ENCODE measurements at places on chromosomes 16 and 17. TPM values are rescaled to one million over a fixed set of nuclear protein-coding genes. Genes with fewer than 3 reads are reported as not detected.
A peak's percentile ranks its signal among the peaks of the same experiment; 100 is the strongest.

DNA sequence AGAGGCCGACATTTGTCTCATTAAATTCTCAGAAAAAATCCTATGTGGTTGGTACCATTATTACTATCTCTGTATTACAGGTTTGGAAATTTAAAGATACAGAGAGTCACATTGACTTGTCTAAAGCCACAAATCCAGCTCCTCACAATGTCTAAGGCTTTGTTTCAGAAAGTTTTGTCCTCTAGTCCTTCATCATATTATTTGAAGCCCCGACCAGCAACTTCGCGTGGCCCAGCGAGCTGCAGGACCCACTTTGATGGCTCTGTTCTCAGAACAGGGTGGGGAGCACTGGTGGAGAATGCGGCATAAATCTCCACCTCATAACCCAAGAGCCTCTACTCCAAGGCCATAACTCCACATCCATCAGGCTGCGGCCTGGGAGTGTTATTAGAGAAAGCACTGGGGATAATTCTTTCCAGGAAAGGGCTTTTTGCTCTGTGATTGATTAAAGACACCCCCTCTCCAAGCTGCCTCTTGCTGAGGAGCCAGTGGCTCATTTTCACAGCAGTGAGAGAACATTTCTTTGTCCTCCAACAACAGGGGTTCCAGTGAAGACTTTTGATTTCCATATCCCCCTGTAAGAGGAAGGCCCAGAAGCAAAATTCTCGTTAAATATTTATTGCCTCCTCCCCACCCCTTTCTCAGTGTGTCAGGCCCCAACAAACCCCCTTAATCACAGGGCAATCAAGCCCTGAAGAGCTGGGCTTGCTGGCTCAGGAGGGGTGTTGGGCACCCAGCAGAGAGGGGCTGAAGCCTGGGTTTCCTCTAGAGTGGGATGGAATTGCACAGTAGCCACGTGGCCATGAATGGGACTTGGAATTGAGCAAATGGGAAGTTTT is 113.7 kb upstream of the CDH11 start:
- no peak for DNase-seq

GRCh38 chr17:4332296-4332970 is 34.0 kb downstream of the UBE2G1 start:
- DNase-seq, result no peak

- no peak for DNase-seq
Measured at GRCh38 chr16:70151391-70151790, 22.2 kb upstream of the CLEC18C start.

GRCh38 chr17:73379826-73380225 is 68.0 kb upstream of the CDC42EP4 start:
- no peak for DNase-seq

DNA sequence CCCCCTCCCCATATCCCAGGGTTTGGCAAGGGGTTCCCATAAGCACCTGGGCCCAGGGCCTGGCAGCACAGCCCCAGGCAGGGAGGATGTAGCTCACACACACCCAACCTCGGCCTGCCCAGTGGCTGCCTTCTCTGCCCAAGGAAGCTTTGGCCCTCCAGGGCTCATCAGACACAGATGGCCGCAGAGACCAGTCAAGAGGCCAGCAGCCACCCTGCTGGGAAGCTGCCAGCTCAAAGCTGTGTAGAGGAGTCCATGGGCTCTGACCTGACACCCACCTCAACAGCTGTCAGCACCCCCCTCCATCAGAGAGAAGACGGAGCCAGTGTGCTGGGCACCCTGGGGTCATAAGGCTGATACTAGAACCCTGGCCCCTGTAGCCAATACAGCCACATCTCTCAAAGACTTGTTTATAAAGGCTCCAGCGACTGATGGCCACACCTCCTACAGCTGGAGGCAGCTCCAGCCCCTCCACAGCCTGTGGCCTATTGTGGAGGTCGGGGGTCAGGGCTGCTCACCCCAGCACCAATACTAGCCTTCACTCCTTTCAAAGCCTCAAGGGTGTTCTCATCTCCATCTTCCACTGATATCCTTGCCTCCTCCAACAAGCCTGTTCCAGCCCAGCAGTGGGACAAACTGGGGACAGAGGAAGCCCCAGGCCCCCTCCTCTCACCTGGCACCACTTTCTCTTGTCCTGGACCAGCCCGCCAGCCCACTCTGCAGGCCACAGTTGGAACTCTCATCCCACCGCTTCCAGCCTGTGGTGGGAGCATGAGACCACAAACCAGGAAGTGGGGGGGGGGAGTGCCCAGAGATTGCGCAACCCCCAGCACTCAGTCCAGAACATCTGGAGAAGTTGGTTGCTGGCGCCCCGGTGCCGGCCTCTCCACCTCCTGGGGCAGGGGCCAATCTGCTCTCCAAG is 2.2 kb upstream of the MPG start:
- DNase-seq, result peak; percentile 13

GRCh38 chr16:21083729-21084268 is 66.8 kb downstream of the DNAH3 start:
- DNase-seq, result peak; percentile 44

GRCh38 chr16:87806641-87807546 is 41.1 kb upstream of the KLHDC4 start:
- DNase-seq, result peak; percentile 64

DNA sequence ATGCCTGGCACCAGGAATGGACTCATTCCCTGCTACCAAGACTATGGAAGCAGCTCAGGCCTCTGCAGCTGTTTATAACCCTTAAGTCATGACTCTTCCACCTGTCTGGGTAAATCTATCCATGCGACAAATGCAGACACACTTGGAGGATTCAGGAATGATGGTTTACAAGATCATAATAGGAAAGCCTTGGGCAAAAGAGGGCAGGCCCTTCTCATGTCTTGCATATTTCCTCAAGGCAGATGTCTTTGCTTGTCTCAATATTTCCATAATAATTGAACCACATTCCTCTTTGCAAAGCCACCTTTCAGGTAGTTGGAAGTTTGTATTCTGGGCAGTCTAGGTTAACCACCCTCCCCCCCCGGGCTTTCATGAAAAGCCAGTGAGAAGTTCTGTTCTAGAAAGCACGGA is 884 bp upstream of the JPT1 start:
- DNase-seq, result no peak

DNA sequence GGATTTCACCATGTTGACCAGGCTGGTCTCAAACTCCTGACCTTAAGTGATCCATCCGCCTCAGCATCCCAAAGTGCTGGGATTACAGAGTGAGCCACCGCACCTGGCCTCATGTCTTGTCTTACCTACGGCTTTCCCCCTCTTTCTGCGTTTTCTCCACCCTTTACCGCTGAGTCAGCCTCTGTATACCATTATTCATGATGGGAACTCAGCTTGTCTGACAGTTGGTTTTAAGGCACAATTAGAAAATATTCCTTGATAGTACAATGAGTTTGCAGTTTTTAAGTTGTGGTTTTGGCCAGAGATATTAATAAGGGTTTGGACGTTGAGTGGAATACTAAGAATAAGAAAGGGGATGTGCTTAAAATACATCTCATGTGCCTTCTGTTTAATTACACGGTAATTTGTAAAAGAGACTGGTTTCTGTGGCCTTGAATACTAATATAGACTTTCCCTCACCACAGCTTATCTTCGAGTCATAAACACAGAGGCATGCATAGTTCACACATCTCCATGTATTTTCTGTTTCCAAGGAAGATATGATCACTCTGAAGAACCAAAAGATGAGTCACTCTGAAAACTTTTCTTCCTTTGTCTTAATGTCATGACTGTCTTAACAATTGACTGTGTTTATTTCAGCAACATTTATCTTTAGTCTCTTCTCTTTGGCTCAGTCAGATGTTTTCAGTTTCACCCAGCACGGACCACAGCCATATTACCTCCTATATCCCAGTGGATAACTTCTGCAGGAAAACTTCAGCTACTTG is 54.4 kb downstream of the PITPNC1 start:
- no peak for DNase-seq

DNA sequence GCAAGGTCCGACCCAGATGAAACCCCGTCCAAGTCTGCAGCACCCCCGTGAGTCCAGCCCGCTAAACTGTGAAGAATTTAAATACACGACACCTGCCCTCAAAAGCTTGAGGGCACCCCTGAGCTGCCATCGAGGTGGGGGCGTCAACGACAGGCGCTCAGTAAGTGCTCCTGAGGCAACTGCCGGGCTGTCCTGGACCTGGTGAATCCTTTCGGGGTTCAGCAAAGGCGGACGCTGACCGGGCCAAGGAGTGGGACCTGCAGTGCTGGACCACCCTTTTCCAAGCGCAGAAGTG is 512 bp upstream of the ENDOV start:
- DNase-seq, result no peak

GRCh38 chr16:15773968-15774367 is 82.9 kb downstream of the MYH11 start:
- no peak for DNase-seq

DNA sequence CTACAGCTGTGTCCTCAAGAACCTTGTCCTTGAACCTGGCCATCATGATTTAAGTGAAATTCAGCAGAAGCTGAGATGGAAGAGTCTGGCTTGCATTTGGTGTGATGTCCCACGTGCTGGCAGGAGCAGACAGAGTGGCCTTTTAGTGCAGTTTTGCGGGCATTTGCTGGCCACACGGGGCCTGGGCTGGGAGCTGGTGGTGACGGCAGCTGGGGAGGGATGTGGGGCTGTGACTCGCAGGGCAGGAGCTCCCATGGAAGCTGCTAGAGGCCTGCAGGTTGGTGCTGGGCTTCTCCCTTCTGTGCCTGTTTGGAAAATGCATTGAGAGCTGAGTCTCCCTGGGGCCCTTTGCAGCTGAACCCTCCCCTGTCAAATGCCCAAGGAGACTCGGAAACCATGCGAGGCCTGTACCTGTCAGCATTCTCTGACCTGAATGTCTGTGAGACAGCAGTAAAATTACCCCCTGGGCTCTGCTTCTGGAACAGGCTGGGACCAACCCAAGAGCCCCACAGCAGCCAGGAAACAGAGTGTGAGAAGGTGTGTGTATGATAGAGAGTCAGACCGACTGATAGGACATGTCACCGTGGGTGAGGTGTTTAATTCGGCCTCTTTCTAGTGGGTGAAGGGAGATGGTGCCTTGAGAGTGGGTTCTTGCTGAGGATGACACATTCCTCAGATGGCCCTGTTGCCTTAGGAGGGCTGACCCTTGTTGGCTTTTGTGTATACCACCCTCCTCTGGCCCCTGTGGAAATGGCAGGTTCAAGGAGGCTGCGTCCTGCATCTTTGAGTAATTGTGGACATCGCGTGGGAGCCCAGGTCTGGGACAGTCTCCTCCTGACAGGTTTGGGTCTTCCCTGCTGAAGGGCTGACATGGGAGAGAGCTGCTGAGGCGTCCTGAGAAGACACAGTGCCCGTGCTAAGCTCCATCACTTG is 145.5 kb downstream of the MSI2 start:
- no peak for DNase-seq

DNA sequence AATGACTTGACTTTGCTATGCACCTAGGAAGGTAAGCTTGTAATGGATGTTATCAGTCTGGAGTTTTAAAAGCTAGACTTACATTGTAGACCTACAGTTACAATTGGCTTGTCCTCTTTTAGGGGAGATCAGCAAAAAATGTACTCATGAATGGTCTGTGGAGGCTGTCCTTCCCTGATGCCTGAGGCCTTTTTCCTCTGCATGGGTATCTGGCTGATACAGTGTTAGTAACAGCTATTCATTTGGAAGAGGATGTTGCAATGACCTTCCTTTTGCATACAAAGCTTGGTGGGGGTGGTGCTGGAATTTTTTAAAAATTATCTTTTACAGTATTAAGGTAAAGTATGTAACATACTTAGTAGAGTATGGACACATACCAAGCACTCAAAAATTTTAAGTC is 525.5 kb downstream of the KIF2B start:
- DNase-seq, result no peak

GRCh38 chr17:82598256-82599119 is 49.8 kb downstream of the WDR45B start:
- DNase-seq, result no peak

GRCh38 chr17:43427362-43428043 is 28.7 kb downstream of the ARL4D start:
- no peak for DNase-seq

- DNase-seq, result no peak
Measured at GRCh38 chr16:72443809-72444208, 271.9 kb upstream of the PMFBP1 start.

GRCh38 chr17:79993390-79994227 is 42.1 kb downstream of the TBC1D16 start:
- DNase-seq, result peak; percentile 61

- no peak for DNase-seq
Measured at GRCh38 chr16:68768771-68769170, 31.7 kb downstream of the CDH1 start.

GRCh38 chr17:57636274-57636673 is 108.8 kb downstream of the CCDC182 start:
- no peak for DNase-seq

DNA sequence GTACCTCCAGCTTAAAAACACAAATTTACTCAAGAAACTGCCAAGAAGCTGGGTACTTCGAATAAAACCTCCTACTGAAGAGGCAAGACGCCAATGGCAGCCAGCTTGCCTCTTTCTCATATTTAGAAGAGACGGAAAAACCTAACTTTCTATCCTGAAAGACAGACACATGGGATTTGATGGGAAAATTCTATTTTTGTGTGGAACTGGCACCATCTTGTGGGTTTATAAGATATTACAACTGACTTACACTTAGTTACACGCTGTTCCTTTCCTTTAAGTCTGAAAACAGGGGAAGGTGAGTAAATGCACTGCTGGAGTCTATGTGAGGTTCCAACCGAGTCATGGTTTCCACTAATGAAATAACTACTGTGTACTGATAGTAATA is 10.3 kb downstream of the ZNF18 start:
- no peak for DNase-seq

DNA sequence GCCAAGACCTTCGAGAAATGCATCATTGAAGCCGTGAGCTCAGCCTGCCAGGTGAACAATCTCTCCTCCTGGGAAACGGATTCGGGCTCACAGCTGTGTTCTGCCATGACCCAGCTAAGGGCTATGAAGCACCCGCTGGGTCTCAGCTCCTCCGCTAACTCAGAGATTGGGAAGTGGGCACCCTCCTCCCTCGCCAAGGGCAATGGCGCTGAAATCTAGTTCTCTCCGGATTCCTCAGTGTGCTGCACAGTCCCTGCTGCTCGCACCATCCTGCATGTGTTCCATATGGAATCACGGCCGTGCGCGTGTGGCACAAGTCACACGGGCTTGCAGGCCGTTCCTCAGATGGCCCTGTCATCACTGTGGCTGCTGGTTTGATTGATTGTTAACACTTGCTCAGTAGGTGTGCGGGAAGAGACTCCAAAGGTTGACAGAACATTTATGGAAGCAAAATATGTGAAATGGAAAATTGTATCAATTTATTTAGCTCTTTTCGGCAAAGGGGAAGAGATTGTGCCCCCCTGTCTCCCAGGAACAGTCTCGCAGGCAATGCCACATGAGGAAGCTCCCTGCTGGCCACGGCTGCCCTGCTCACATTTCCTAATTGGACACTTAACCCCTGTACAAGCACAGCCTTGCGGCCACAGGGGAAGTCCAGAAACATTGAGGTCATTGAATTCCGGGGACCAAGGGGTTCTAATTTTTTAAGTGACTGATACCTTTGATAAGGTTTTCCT is 58.8 kb downstream of the RNF213 start:
- DNase-seq, result no peak

GRCh38 chr16:75342308-75342811 is 90.9 kb upstream of the BCAR1 start:
- DNase-seq, result no peak

The GPR139 gene
- total RNA-seq, result not detected

The NPW gene
- not detected for total RNA-seq

The DOC2A gene
- total RNA-seq, result 0.14 TPM

The FNDC8 gene
- not detected for total RNA-seq

The CYGB gene
- not detected for total RNA-seq

The SLC12A3 gene
- total RNA-seq, result not detected

The MGAT5B gene
- 0.77 TPM for total RNA-seq

The HEATR3 gene
- 10.6 TPM for total RNA-seq

The PDILT gene
- total RNA-seq, result not detected

The KRTAP1-5 gene
- total RNA-seq, result not detected

The ANKRD13B gene
- total RNA-seq, result 2.1 TPM

Data from CD4-positive, alpha-beta T cell (primary cell).